ENCODE measurements at places on chromosomes 1 and 21.

GRCh38 chr21:16323596-16323995 lies 593.8 kb downstream of the USP25 start:
- DNase-seq, result no peak

- no peak for DNase-seq
Observed at GRCh38 chr21:34994766-34995631, 54.1 kb downstream of the RUNX1 start.

GRCh38 chr21:36522219-36522808 lies 42.4 kb upstream of the CLDN14 start:
- no peak for DNase-seq

GRCh38 chr1:87869567-87869966 lies 540.9 kb downstream of the LMO4 start:
- DNase-seq, result no peak
